GM19239 (cell line): ENCODE measurements at places on chromosomes 1 and 21.

GRCh38 chr1:13461977-13462376 is 51.7 kb downstream of the PRAMEF20 start:
- no peak for DNase-seq

DNA sequence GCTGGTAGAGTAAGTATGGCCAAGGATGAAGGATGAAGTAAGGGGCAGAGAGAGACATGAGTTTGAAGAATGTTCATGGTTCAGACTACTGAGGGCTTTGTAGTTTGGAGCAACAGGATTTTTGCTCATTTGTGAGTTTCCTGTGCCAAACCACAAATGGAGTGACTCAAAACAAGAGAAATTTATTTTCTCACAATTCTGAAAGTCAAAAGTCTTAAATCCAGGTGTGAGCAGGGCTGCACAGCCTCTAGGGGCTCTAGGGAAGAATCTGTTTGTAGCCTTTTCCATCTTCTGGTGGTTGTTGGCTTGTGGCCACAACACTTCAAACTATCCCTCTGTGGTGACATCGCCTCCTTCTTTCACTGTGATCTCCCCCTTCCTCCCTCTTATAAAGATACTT is 58.9 kb downstream of the RHOU start:
- peak; percentile 39 for DNase-seq

- no peak for DNase-seq
These were observed 430.1 kb upstream of the ESRRG start for GRCh38 chr1:217153361-217153760.

DNA sequence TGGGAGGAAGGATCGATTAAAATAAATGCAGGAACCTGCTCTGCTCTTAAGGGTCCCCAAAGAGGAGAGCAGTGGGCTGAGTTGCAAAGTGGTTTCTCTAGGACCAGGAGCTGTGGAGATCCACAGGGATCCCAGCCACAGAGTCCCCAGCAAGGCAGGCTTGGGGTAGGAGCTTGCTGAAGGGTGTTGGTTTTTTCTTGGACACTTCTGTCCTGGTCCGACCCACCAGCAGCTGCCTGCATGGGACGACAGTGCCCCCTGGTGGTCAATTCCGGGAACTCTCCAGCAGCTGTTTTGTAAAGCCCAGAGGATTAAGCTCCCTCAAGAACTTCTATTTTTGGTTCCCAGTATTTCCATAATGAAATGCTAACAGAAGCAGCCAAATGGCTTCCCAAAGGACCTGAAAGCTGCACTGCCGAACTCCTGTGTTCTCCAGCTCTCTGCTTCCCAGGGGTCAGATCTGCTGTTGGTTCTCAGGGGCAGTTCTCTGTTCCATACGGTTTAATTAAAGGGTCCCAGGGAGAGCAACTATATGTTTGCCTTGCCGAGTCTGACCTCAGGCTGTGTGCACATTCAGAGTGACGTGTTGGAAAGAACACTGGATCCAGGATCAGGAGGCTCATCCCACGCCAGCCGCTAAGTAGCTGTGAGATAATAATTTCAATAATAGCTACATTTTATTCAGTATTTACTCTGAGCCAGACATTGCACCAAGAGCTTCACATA is 23.2 kb downstream of the NENF start:
- peak; percentile 83 for DNase-seq

DNA sequence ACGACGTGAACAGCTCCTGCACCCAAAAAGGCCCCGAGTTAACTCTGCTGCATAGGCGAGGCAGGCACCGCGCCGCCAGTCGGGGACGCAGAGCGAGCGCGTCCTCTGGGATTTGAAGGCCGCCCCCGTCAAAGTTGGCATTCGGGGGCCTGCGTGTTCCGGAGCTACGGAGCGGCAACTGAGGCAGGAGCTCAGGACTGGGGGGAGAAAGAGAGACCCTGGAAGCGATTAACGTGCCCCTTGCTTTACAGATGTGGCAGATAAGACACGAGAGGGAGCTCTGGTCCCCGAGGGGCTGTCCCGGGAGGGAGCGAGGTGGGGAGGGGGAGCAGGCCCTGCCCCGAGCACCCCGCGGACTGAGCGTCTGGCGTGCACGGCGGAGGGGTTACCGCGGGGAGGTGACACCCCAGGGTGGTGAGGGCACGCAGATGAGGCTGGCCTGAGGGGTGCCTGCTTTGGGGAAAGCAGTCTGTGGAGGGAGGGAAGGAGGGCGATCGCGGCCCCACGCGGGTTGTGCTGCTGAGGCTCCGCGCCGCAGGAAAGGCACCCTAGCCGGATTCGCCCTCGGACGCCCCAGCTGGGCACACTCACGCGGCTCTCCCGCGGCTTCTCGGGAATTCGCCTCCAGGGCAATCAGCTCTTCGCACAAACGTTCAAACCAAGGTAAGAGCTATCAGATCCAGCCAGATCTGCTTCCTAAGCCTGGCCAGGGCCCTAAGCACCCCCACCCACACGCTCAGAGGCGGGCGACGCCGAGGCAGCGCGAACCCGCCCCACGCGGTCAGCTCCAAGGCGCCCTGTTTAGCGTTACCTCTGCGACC is 26.5 kb downstream of the ACTA1 start:
- DNase-seq: no peak

DNA sequence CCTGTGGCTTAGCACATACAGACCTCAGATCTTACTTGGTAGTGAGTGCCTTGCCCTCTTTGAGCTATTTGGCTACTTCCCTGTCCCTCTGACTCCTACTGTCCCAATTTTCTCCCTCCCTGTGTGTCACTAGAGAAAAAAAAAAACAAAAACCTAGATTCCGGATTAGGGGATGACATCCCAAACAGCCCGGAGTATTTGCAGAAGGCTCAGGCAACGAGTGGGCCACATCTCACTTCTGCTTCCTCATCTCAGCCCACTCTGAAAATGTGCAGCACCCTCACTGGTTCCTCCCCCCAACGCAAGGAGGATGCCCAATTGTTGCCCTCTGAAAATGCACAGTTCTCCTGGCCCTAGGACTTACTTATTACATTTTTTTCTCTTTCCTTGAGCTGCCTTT is 4.9 kb downstream of the NHLH1 start:
- no peak for DNase-seq
